Activated T-helper 1 cell treated with anti-CD3 and anti-CD28 coated beads, Interleukin-2, amount 50 U/mL, for 16 hours (primary cell): ENCODE measurements at places on chromosomes 2 and 18.

GRCh38 chr2:555164-555922 lies 121.9 kb downstream of the TMEM18 start:
- no peak for DNase-seq

GRCh38 chr2:101728865-101729264 lies 31.4 kb downstream of the MAP4K4 start:
- DNase-seq: no peak

- DNase-seq: no peak
Observed at GRCh38 chr18:58552057-58552461, 76.8 kb downstream of the ALPK2 start.

DNA sequence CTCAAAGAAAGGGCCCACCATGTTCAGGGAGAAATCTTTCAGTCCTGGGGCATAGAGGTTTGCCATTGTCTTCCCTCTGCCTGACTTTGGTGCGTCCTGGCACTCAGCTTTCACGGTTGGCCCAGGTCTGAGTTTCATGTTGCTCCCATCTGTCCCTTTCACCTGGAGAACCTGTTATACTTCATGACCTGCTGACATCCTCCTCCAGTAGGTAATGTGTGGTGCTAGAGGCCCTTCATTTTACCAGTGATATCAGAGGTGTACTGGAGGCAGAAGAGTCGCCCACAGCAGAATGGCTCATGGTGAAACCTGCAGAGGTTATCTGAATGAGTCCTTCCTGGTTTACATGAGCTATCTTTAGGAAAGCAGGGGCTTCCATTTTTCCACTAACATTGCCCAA lies 128.8 kb upstream of the DLX2 start:
- DNase-seq: no peak

DNA sequence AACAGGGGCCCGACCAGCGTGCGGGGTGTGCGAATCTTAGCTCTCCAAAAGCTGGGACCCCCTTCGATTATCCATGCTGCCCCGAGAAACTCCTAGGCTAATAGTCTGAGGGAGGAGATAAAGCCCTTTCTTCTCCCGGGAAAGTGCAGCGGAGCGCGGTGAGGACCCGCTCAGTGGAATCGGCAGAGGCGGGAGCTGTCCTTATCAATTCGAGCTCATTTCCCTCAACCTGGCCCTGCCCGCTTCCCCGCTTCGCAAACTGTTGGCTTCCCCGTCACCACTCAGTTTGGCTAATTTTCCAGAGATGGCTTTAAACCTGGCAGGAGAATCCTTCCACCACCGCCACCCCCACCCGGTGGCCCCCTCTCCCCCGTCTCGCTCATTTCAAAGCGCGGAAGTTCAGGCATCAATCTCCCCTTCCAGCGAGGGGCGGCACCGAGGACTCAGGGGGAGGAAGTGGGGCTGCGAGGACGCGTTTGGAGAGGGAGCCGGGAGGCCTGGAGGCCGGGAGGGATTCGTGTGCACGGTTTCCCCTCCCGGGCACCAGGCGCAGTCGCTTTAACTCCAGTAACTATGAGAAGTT lies 1.6 kb downstream of the KLHL14 start:
- no peak for DNase-seq

DNA sequence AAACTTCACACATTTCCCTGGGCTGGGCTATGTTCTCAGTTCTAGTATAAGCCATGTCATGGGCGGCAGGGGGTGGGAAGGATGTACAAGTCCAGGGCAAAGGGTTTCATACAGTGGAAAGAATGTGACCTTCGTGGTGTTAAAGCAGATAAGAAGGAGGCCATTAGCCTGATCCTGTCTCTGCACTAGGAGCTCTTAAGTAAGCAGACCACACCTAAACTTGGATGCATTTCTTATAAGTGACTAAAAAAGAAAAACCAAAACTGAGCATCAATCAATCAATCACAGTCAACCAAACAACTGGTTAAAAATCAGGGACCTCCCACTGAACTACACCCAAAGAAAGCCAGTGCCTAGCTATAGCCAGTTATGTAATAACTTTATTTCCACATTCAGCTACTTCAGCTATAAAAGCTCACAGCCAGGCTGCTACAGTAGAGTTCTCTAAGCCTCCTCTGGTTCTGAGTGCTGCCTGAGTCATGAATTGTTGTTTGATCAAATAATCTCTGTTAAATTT lies 46.8 kb upstream of the RIOK3 start:
- DNase-seq: no peak

- no peak for DNase-seq
Observed at GRCh38 chr18:40937386-40937785, 1017.6 kb upstream of the PIK3C3 start.

DNA sequence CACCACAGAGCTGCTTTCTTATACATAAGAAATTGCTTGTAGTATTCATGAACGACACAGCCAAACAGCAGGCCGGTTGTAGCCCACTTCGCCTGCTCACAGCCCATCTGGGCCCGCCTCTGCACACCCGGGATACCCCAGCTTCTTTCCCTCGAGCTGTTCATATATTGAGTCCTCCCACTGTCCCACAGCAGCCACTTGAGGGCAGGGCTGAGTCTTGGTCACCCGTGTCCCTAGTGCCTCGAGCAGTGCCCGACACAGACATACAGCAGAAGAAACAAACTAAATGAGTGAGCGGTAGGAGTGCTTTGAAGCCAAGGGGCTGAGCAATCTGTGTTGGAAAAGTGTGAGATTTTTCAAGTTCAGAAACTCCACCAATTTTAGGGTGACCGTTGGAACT lies 251.4 kb downstream of the KLHL29 start:
- DNase-seq: no peak

DNA sequence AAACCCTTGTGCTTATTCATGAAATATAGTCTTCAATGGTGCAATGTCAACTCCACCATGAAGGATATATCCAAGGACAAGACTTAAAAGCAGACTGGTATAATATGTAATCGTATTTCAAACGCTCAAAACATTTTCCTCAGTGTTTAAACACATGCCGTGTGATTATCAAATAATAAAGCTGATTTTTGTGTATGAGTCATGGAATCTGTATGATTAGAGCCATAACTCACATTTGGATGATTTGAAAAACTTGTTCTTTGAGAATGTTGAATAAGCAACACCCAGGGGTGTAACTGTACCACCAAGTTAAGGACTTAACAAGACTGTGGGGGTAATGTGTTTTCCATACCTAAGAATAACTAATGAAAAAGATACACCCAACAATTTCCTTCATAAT lies 215.3 kb downstream of the STK39 start:
- no peak for DNase-seq

DNA sequence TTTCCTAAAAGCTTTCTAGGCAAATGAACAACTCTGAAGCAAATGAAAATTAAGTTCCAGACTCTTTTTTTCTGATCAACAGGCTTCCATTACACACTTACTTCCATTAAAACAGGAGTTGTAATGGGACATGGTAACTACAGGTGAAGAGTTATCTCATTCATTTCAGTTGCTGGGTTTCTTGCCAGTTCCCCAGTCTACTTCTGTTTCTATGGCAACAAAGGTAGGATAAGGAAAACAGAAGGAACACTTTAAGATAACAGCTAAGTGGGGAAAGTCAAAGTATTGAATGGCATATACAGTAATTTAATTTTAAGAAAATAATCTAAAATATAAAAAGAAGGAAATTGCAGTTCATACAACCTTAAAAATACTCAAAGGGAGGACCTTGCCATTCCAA lies 25.1 kb downstream of the BAZ2B start:
- no peak for DNase-seq

DNA sequence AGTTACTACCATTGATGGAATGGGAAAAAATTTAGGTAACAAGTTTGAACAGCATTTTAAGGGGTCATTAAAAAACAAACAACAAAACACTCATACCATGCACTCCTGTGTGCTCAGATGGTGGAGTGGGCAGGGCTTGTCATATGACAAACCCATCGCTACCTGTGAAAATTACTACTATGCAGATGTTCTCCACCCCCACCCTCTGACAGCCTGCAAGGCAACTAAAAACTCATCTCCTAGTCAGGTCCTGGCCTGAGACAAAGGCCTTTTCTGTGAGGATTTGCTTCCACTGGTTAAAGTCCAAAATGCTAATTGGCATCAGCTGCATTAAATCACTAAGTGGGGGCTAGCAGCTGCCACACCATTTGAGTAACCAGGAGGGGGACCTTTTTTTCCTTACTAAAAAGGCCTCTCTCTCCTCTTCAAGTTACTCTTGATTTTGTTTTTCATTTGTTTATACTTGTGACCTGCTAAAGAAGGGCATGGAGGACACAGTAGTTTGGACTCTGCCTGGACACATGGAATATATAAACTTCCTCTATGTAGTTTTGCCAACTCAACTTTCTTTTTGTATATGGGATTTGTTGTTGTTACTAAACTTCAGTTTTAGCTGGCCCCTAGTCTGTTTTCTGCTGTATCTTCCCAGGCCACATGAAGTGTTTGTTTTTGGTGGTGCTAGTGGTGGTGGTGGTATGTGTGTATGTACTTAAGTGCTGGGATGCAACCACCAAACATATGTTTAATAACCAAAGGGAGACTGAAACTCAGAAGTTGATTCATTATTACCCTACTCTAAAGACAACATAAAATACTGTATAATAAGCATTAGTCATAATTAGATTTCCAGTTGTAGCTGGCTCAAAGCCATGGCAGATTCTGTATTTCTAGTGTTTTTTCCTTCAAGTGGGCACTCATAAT lies 121.3 kb downstream of the MAP4K4 start:
- no peak for DNase-seq

- DNase-seq: no peak
Observed at GRCh38 chr2:213818436-213818835, 534.2 kb downstream of the SPAG16 start.

- DNase-seq: no peak
Observed at GRCh38 chr2:171878481-171878993, 15.5 kb downstream of the SLC25A12 start.

DNA sequence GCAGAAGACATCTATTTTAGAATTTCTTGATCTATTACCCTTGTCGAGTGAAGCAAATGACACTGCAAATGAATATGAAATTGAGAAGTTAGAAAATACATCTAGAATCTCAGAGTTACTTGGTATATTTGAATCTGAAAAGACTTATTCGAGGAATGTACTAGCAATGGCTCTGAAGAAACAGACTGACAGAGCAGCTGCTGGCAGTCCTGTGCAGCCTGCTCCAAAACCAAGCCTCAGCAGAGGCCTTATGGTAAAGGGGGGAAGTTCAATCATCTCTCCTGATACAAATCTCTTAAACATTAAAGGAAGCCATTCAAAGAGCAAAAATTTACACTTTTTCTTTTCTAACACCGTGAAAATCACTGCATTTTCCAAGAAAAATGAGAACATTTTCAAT lies 370.4 kb downstream of the XIRP2 start:
- DNase-seq: no peak

DNA sequence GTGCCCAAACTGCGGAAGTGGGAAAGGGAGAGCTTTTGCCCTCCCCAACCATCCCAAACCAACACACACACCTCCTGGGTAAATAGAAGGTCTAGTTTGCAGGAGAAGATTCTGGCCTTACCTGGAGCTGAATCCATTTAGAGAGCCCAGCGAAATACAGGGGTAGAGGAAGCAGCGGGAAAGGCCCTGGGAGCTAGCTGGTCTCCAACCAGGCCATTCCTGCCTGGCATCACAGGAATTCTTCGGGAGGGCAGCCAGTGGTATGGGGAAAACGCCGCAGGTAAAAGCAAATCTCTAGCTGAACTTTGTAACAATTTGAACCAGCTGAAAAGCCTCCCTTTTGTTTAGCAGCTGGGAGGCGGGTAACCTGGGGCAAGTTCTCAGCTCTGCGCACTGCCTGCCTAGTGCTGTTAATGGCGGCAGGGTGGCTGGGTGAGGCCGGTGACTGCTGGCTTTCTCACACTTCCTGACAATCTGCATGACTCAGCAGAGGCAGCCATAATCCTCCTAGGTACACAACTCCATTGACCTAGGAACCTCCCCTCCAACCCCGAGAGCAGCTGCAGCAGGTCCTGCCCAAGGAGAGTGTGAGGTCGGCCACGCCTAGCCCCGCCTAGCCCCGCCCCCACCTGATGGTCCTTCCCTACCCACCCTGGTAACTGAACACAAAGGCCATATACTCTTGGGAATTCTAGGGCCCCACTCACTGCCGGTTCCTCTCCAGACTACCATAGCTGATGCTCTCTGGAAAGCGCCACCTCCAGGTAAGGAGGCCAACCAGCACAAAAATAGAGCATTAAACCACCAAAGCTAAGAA lies 483.8 kb upstream of the REG3G start:
- no peak for DNase-seq

GRCh38 chr2:207704078-207704477 lies 7.4 kb upstream of the CCNYL1 start:
- DNase-seq: no peak

DNA sequence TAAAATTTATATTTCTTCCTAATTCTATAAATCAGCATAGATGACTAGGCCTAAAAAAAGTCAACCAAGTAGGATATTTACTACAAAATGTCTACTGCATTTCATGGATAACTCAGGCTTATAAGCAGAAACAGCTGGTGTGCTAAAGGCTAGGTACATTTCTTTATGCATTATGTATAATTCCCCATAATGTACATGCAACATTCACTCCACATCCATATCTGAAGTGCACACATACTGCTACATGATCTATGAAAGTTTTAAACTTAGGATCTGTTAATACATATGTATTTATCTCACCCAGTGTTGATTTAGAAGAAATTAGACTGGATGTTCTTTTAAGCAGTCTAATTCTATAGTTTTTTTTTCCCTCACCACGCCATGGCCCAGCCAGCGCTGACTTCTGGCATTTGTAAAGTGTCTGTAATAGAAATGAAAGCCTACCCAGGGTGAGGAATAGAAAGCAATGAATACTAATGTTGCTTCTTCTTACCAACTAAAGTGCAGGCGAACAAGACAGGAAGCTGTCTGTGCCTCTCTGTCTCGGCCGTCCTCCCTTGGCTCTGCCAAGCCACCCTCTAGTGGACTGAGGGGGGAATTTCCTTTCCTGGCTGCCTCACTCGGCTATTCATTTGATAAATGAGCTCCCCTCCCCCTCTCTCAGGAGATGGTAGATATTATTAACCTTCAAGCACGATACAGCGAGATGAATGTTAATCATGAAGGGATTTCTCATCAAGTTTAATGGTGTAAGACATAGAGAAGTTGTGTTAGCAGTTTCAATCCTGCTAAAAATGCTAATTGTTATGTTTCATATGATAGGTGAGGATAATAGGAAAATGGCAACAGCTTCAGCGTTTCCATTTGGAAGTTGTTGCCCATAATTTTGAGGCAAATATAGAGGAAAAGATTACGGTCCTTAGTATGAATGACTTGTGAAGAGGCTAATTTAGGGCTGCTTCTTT lies 384.5 kb downstream of the MTX2 start:
- no peak for DNase-seq

GRCh38 chr2:151315381-151315903 lies 26.0 kb upstream of the NMI start:
- no peak for DNase-seq

- DNase-seq: no peak
Observed at GRCh38 chr18:12652861-12653401, 5.0 kb downstream of the SPIRE1 start.

DNA sequence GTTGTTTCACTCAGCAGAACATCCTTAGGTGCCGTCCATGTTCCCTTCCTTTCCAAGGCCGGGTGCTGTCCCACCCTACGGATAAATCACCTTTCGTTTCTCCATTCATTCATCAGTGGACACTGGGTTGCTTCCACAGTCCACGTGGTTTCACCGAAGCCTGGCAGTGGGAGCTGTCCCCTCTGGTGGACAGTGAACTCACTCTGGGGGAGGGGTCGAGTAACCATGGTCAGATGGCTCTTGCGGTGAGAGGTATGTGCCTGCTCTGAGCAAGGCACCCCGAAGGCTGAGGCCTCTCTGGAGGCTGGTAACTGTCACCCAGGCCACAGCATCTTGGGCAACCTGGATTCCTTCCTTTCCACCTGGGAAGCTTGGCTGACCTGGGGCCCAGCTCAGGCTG lies 61.5 kb upstream of the TWIST2 start:
- DNase-seq: no peak

- no peak for DNase-seq
Observed at GRCh38 chr2:99607861-99608491, 118.2 kb upstream of the REV1 start.
